ENCODE measurements at places on chromosomes 1 and 21.

- DNase-seq: no peak
These were observed 329.2 kb downstream of the SEC16B start for GRCh38 chr1:177640687-177641086.

DNA sequence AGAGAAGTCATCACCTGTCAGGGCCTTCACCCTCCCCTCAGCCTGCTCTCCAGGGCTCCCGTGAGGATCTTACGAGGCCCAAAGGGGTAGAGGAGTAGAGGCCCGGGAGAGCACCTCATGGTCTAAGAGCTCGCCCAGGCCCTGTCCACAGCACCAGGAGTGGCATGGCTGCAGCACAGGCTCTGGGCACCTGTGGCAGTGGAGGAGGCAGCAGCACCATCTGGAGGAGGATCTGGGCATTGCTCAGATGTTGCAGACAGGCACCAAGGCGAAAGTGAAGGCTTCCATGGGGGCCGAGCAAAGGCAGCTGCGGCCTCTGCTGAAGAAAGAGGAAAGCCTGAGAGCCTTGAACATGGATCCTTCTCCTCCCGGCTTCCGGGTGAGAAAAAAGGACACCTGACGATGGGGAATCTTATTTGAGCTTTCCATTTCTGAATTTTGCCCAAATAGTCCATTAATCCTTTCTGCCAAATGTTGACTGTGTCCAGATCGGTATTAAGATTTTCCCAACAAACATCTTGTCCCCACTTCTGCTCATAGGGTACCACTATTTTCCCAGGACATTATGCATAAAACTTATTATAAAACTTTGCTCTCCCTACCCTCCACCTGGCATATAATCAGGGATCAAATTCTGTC is 604.7 kb downstream of the PTPRC start:
- DNase-seq: peak; percentile 45

DNA sequence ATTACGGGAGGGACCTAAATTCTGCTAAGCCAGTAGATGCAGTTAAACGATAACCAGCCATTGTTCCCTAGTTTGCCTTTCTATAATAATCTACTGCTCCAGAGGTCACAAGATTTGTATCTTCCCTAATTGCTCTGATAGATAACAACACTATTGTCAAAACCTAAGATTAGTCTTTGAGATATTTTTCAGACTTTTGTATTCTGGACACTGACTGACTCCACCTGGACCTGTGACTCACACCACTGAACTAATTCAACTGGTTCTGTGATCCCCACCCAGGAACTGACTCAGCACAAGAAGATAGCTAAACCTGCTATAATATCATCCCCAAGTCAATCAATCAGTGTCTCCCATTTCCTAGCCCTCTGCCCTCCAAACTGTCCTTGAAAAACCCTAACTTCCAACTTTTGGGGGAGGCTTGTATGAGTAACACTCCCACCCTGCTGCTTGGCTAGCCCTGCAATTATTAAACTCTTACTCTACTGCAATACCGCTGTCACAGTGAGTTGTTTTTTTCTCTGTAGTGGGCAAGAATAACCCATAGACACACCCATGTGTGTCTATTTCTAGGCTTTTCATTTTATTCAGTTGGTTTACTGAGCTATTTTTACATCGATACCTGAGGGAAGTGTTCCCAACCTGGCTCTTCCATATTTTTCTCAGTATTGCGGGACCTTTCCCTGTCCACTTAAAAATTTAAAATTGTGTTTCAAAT is 11.2 kb downstream of the KIFAP3 start:
- DNase-seq: no peak

- no peak for DNase-seq
These were observed 106.0 kb downstream of the MRPS6 start for GRCh38 chr21:34179204-34179935.

DNA sequence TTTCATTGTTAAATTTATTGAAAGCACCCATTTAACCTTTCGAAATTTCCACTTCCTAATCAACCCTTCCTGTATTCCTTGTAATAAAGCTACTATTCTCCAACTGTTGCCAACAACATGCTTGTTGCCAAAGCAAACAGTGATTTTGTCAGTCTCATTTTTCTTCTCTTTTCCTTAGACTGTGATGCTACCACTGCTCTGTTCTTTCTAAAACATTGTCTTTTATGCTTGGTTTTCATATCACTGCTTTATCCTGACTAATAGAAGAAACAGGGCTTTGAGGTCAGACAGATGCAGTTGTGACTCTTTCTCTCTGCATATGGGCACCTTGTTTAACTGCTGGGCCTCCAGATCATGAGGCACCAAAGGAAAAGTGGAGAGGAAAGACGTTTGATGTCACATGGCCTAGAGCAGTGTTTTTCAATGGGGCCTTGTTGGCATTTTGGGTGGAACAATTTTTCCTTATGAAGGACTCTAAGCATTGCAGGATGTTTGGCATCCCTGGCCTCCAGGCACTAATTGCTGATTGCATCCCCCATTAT is 56.1 kb downstream of the HMCN1 start:
- DNase-seq: no peak

DNA sequence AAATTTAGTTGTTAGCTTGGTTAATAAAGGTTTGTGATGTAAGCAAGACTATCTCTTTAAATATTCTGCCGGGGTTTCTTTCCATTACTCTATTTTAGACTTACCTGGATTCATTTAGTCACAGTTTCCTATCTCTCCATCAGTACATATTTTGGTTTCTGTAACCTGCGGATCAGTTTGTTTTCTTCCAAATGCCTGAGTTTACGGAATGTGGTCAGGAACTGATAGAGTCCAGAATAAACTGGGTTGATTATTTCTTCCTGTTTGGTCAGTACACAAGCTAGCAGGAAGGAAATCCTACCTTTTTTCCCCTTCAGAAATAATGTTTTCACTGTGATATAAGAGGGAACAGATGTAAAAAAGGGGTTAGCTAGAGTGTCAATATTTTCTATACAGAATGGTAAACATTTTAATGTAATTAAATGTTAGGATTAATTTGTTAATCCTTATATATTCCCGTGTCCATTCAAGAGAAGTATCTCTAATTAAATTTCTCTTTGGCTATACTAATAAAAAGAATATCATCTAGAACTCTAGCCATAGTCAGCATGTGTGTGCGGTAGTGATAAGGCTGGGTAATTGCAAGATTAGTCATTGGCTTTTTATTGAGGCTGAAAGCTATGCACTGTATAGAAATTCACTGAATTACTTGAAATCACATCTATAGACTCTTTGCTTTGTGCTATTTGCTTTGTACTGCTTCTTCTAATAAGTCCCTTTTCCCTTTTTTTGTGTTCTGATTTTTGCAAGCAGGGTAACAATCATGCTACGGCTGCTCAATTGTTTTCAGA is 144.7 kb upstream of the ADGRL4 start:
- DNase-seq: no peak

DNA sequence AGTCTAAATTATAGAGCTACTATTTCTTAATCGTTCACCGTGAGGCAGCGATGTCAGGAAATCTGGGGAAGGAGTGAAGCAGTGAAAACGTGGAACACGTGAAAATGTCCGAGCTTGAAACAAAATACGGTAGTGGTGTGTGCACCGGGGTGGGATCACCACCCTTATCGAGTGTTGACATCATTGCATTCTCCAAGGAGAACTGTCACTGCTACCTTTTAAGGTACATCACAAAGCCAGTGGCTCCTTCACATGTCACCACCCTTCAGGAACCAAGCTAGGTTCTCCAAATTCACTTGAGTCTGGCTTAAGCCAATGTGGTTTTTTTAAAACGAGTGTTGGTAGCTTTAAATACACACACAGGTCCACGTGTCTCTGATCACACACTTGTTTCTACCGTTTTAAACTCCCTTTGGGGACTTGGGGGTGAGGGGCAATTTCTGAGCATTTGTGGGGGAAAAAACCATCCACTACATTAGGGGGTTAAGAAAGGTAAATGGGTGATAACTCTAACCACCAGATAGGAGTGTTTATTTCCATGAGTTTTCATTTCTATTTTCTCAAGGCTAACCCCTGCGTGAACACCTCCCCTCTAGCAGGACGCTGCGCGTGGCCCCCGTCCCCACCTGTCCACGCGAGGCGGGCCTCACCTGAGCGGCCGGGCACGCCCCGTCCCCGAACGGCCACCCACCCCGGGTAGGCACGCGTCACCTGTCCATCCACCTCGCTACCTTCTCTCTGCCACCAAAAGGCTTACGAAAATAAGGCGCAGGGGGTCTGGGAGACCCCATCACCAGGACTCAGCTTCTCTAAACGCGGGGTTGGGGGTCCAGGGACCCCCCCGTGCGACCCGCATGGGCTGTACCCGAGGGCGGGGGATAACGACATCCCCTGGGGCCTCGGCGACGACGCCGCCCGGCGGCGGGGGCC is 978 bp downstream of the PRDM15 start:
- no peak for DNase-seq

- DNase-seq: no peak
These were observed 180.2 kb downstream of the PTPRU start for GRCh38 chr1:29416267-29417146.

- DNase-seq: no peak
These were observed 45.2 kb downstream of the RPS6KA1 start for GRCh38 chr1:26574719-26575251.

DNA sequence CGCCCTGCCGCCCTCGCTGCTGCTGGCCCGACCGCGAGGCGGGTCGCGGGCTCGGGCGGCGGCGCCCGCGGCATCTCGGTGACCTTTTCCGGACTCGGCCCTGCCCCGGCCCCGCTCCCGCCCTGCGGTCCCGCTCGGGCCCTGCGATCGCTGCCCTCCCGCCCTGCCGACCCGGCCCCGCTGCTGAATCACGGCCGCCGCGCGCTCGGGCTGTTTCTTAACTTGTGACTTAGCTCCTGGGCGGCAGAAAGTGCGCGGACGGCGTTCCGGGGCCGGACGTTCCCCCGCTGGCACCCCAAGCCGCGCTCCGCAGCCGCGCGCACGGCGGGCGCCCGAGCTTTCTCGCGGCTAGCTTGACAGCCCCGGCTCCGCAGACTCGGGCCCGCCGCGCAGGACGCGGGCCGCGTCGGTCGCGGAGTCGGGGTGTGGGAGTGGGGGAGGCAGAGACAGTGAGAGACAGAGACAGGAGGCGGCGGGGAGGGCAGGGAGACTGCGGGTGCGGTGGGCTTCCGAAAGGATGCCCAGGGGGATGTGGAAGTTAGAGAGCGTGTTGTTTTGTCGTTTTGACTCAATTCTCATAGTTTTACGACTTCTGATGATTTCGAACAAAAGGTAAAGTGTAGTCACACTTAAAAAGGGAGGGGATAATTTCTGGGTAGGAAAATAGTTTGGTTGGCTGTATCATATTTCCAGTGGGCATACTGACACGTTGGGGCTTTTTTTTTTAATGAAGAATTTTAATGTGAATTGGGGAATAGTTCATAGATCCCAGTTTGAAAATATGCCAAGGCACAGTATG is 49.8 kb downstream of the PRDM2 start:
- DNase-seq: no peak

- DNase-seq: no peak
These were observed 66.9 kb upstream of the TINAGL1 start for GRCh38 chr1:31509124-31510072.

DNA sequence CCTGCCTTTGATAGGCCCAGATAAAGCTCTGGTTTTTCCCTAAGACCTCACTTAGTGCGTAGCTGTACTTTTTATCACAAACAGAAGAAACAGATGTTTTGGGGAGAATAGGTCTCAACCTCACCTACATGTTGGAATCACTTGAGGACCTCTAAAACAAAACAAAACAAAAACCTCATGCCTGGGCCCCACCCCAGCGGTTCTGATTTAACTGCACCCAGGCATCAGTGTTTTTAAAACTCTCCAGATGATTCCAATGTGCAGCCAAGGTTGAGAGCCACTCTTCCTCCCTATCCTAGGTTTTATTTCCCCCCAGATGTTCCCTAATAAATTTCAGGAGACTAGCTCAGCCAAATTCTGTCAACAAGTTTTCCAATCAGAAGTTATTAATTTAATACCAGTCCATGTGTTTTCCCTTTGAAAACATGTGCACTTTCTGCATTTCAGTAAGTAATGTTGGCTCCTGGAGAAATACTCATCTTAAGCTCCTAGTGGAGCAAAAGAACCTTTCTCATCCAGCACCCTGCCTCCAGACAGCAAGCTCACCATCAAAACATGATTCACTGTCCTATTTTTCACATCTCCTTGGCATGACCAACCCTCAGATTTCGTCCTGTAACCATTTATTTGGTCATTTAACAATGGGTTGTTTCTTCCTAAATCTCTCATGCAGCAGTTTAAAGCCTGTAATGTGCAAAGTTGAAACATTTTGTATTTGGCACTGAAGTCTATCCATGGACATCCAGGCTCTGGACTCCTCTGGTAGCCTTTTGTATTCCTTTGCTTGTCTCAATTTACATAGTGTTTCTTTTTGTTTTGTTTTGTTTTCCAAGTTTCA is 27.5 kb downstream of the LRRC8C start:
- no peak for DNase-seq

DNA sequence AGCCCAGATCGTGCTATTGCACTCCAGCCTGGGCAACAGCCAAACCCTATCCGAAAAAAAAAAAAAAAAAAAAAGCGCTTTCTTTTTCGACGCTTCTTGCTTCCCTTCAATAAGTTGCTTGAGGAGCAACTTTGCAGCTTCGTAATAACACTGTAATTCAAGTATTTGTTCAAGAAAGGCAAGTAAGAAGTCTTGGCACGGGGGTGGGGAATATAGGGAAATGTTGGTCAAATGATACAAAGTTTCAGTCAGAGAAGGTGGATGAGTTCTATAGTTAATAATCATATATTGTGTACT is 871 bp upstream of the PSMA5 start:
- no peak for DNase-seq

GRCh38 chr1:71448444-71448843 is 367.6 kb upstream of the ZRANB2 start:
- no peak for DNase-seq

GRCh38 chr1:78547081-78547480 is 56.3 kb downstream of the PTGFR start:
- no peak for DNase-seq

DNA sequence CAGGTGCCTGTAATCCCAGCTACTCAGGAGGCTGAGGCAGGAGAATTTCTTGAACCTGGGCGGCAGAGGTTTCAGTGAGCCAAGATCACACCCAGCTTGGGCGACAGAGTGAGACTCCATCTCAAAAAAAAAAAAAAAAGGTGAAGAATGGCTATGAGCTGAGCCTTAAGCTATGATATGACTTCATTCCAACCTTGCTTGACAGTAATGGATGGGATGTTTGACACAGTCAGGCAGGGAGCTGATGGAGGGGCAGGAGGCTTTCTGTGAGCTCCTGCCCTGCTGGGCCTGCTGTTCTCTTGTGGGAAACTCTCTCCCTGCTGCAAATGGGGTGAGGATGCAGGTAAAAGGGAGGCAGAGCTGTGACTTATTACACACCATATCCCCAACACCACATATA is 27.6 kb downstream of the NCF2 start:
- no peak for DNase-seq
